CD4-positive, CD25-positive, alpha-beta regulatory T cell (primary cell): ENCODE measurements at places on chromosomes 11 and 22. TPM values are rescaled to one million over a fixed set of nuclear protein-coding genes. Genes with fewer than 3 reads are reported as not detected.

PKP3 gene
- total RNA-seq: 0.30 TPM

CHRM4 gene
- 2.8 TPM for total RNA-seq

TMEM191C gene
- 4.1 TPM for total RNA-seq

CLTCL1 gene
- total RNA-seq: 0.20 TPM

OR51B2 gene
- not detected for total RNA-seq

TRPM5 gene
- 0.17 TPM for total RNA-seq

- DNase-seq: no peak
Observed at GRCh38 chr22:25484521-25485315, 79.8 kb upstream of the GRK3 start.

- no peak for DNase-seq
Observed at GRCh38 chr11:79066456-79067351, 374.1 kb downstream of the TENM4 start.

GRCh38 chr11:28086569-28086968, 21.4 kb downstream of the KIF18A start:
- no peak for DNase-seq

DNA sequence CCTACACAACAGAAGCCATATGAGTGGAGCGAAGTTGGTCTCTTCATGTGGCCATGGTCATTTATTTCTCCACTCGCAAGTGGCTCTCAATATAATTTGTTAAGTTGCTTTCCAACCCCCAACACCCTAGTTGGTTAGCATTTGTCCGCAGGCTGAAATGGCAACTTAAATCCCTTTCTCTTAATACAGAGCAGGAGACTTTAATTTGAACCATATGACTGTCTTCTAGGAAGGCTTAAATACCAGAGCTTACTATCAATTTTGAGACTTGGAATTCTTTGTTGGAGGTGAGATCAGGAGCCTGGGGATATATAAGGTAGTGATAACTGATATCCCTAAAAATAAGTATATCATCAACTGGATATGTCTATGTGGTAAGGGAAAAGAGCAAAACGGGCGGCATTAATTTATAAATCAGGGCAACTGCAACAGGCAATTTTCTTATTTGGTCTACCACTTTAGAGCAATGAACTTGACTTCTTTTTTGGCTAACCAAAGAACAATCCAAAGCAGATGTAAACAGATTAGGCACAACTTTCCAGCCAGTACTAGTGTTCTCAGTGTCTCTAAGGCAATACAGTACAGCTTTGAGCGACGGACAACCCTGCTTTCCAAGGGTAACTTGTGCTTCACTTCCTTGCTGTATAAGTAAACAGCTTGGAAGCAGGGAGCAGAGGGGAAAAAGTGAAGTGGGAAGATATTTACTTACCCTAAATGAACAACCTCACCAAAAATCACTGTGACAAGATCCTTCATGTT, 74.7 kb upstream of the APOA1 start:
- no peak for DNase-seq

DNA sequence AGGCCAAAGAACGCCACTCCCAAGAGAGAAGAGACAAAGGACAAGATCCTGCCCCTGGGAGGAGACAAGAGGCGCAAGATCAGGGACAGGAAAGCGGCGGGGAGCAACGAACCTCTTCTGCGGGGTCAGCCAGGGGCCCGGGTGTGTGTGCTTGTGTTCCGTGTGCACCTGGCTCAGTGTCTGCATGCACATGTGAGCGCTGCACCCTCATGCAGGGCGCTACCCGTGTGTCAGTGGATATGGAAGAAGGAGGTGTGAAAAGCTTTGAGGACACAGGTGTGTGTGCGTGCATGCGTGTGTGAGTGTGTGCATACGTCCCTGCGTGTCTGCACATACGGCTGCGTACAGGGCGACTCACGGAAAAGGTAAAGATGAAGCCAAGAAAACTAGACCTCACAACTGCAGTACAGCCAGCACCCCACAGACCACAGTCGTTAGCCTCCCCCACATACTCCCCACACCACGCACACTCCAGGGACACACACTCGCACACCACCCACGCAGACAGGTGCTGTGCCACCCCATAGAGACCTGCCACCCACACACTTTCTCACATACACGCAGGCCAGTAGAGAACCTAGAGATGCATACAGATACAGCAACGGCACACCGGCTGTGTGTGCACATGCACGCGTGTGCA, 11.0 kb upstream of the IGSF9B start:
- DNase-seq: no peak

DNA sequence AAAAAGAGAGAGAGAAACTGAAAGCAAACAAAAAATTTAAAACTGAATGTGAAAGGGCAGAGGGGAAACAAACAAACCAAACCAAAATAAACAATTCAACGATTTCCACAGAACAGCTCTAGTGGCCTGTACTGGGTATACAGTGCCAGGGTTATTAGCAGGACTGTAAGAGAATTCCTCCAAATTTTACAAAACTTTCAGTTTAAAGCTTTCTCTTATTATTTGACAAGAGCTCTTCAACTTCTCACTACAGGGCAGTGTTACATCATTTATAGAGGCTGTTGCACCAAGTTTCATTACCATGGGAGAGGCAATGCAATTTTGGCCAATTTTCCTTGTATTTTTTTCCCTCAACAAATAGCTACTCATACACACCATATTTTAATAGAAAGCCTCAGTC, 44.3 kb upstream of the CLPB start:
- no peak for DNase-seq

- DNase-seq: no peak
Observed at GRCh38 chr11:79397252-79397651, 43.6 kb downstream of the TENM4 start.

DNA sequence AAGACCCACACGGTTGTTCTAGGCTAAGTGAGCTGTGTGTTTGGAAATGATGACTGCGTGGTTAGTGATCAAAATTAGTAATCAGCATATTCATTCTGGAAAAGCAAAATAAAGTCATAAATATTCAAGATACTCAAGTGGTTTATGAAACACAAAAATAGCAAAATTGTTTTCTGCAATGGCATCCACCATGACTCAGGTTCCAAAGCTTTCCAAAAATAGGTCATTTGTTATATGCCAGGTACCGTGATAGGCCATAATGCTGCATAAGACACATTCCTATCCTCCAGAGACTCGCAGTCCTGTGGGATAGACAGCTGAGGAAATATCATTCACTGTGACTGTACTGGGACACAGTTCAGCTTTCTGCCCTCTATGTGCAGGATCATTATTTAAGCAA, 2.4 kb upstream of the ATL3 start:
- DNase-seq: no peak

- DNase-seq: no peak
Observed at GRCh38 chr11:41189701-41190436, 269.6 kb downstream of the LRRC4C start.

GRCh38 chr22:25572708-25573171, 8.3 kb downstream of the GRK3 start:
- no peak for DNase-seq

GRCh38 chr22:43479962-43480361, 68.1 kb downstream of the MPPED1 start:
- DNase-seq: no peak

DNA sequence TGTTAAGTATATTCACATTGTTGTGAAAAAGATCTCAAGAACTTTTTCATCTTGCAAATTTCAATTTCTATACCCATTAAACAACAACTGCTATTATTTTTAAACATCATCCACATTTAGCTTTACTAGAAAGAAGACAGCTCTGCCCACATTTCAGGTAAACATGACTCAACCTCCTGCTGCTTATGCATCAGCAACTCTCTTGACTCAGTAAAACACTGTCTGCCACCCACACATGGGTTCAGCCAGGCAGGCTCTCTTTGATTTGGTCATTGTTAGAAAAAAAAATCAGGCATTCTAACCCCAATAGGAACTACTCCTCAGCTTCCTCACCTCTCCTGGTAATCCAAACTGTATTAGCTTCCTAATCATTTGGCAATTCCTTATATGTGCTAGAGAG, 5.1 kb upstream of the ENDOD1 start:
- no peak for DNase-seq

DNA sequence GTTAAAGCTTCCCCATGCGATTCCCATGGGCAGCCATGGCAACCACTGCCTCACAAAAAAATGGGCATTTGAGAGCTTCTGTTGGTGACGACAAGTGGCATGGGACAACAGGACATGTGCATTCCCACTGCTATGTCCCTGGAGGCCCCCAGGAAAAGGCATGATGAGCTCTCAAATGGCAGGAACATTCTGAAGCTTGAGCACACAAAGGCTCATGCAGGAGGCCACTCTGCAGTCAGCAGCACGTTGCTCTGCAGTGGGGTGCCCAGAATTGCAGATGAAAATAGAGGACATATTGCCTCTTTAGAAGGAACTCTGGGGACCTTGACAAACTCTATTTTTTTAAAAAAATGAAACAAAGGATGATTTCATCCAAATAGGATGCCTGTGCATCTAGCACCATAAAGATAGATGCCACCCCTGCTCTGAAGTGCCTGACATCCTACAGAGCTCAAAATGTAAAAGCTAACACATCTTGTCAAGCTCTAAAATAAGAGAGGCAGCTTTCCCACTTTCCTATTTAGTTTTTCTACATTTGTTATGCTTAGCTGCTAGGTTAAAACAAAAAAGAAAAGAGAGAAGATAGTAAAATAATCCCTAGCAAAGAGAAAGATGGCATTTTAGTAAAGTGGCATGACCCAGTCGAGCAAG, 277.6 kb upstream of the ZC3H12C start:
- DNase-seq: no peak

DNA sequence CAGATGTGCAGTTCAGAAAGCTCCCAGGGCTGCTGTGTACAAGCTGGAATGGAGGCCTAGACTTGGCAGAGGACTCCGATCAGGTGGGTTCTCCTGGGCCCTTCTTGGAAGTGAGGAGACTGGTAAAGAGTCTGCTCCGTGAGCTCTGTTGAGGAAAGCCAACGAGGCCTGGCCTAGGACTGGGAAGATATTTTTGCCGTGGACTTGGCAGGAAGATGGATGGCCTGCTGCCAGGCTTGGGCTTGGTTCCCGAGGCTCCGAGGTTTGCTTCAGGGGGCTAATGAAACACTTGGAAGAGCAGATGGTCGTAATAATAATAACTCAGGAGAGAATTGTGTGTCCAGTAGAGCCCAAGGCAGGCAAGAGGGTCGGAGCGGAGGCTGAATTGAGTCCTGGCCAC, 3.9 kb downstream of the GALR3 start:
- no peak for DNase-seq

DNA sequence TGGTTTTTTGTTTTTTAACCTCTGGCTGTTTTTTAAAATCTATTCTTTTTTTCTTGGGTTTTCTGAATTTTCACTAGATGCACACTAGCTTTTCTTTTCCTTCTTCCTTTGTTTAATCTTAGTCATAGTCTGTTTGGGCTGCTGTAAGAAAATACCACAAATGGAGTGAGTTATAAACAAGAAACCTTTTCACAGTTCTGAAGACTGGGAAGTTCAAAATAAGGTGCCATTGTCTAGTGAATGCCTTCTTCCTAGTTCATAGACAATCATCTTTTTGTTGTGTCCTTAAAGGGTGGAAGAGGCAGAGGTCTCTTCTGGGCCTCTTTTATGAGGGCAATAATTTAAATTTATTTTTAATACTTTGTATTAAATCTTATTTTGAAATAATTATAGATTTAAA, 532.9 kb upstream of the ANO5 start:
- DNase-seq: no peak

DNA sequence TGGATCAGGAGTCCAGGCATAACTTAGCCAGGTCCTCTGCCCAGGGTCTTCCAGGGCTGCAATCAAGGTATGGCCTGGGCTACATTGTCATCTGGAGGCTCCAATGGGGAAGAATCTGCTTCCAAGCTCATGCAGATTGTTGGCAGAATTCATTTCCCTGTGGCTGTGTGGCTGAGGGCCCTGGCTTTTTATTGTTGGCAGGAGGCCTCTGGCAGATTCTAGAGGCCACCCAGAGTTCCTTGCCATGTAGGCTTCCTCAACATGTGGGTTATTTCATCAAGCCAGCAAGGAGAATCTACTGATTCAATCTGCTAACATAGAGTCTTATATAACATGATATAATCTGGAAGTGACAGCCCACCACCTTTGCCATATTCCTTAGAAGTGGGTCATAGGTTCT, 16.4 kb upstream of the EP300 start:
- no peak for DNase-seq

DNA sequence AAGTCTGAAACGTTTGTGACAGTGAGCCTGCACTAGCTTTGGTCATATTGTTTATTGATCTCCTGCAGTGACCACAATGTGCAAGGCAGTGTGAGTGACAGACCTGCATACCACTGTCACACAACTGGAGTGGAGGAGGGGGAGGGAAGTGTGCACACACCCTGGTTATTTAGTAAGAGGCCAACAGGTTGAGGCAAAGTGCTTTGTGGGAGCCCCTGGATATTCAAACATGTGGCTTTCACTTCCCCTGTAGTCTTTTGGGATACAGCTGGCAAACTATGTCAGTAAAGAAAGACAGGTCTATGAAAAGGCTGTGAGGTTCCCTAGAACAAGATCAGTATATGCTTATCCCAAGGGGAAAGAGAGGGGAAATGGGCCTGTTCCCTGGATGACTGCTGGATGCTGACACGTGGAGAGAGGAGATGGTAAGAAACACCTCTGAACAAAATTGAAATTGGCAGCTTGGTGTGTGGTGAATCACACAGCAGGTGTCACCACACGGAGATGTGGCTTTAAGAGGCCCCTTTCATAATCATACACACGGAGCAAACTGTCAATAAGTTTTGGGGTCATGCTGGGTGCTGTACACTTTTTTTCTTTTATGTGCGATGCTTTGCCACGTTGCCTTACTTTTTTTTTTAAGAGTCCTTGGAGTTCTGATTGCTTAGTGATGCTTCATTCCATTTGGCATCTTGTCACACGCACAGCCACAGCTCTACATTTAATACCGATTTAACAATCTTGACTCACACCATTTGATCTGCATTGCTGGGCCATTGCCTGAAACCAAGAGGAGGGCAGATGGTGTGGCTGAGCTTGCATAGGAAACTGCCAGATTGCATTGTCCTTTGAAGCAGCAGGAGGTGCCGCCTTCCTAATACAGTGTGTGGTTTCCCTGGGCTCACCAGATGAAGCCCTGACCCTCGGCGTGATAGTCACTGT, 11.3 kb downstream of the OSBP2 start:
- peak; percentile 20 for DNase-seq

GRCh38 chr11:17563231-17563646, 16.2 kb downstream of the OTOG start:
- no peak for DNase-seq

- DNase-seq: no peak
Observed at GRCh38 chr22:27637604-27638003, 164.0 kb downstream of the MN1 start.

- peak; percentile 44 for DNase-seq
Observed at GRCh38 chr11:17354601-17354991, 3.0 kb downstream of the NCR3LG1 start.
